ENCODE measurements at places on chromosomes 3 and 15.

GRCh38 chr3:32216172-32216783, 22.2 kb upstream of the CMTM8 start:
- no peak for DNase-seq
- H3K27ac ChIP-seq, result no peak overlapping the region
- no peaks in the 10 kb centered on the region for H3K4me1 ChIP-seq
- no peak overlapping the region for H3K4me3 ChIP-seq
- no peaks in the 10 kb centered on the region for H3K27me3 ChIP-seq

- no peaks in the 10 kb centered on the region for H3K36me3 ChIP-seq
- H3K27me3 ChIP-seq, result no peaks in the 10 kb centered on the region
- DNase-seq, result no peak
- H3K4me3 ChIP-seq, result no peak overlapping the region
- H3K4me1 ChIP-seq, result no peaks in the 10 kb centered on the region
- no peak overlapping the region for H3K27ac ChIP-seq
These were observed 687.0 kb upstream of the NECTIN3 start for GRCh38 chr3:110384601-110385000.

DNA sequence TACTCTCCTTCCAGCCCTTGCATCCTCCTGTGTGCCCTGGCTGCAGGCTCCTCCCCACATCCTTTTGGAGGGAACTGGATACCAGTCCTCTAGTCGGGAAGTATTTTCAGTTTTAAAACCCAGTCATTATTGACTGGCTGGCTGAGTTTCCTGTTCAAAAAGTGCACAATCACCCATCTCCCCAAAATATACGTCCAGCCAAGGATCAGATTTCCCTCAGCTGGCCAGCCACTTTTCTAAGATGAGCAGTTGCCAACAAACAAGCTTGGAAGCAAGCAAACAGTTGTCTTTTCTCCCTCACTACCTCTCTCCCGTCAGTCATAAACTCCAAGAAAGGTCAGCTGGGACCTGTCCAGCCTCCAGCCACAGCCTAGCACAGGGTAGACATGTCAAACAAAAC, 147.7 kb upstream of the GALNT15 start:
- H3K36me3 ChIP-seq, result no peaks in the 10 kb centered on the region
- H3K27me3 ChIP-seq, result no peaks in the 10 kb centered on the region
- DNase-seq, result no peak
- no peak overlapping the region for H3K27ac ChIP-seq
- H3K4me1 ChIP-seq, result no peaks in the 10 kb centered on the region

GRCh38 chr3:114214542-114215341, 22.6 kb downstream of the ZNF80 start:
- H3K27me3 ChIP-seq, result no peaks in the 10 kb centered on the region
- peaks cover 4% of the 10 kb centered on the region for H3K4me1 ChIP-seq
- H3K4me3 ChIP-seq, result peak overlapping the region; percentile 10
- no peak overlapping the region for H3K27ac ChIP-seq
- H3K36me3 ChIP-seq, result no peaks in the 10 kb centered on the region

- H3K4me3 ChIP-seq, result no peak overlapping the region
- H3K4me1 ChIP-seq, result no peaks in the 10 kb centered on the region
- H3K27ac ChIP-seq, result no peak overlapping the region
- no peak for DNase-seq
- no peaks in the 10 kb centered on the region for H3K36me3 ChIP-seq
These were observed 31.3 kb upstream of the TBC1D21 start for GRCh38 chr15:73841756-73842725.

DNA sequence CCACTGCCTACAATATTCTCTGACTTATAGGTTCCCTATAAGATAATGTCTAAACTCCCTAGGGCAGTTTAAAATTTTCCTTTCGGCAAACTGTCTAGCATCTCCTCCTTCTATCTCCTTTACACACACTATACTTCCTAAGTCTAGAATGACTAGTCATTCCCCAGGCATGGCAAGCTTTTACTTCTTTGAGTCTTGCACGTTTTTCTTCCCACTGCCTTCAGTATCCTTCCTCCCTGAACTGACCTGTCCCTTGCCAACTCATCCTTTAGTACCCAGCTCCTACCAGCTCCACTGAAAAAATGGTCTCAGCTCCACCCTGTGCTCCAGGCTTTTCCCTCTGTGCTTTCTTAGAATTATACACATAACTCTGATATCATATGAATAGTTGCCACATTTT, 93.8 kb upstream of the KBTBD8 start:
- no peak for DNase-seq
- H3K4me3 ChIP-seq, result no peak overlapping the region
- no peaks in the 10 kb centered on the region for H3K36me3 ChIP-seq

DNA sequence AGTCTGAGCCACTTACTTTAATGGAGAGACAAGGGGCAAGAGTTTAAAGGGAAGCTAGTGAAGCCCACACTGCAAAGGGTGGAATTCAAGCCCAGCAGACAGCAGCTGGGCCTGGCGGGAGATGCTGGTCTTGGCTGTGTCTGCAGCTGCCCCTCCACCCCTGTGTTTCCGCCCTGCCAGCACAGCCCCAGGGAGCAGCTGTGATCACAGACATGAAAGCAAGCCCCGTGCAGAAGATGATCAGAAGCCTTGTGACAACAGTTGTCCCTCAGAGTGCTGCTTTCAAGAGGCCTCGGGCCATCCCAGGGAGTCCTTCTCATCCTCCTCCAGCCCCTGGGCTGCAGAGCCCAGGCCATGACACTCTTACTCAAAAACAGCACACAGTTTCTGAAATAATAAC, 24.1 kb upstream of the SLC6A1 start:
- H3K27ac ChIP-seq, result no peak overlapping the region
- DNase-seq, result no peak
- no peaks in the 10 kb centered on the region for H3K27me3 ChIP-seq
- no peaks in the 10 kb centered on the region for H3K36me3 ChIP-seq
- no peak overlapping the region for H3K4me3 ChIP-seq

All from H1 (cell line).